Suppressor macrophage treated with lipopolysaccharide for 4 hours (primary cell): ENCODE measurements at places on chromosomes 2 and 18.

DNA sequence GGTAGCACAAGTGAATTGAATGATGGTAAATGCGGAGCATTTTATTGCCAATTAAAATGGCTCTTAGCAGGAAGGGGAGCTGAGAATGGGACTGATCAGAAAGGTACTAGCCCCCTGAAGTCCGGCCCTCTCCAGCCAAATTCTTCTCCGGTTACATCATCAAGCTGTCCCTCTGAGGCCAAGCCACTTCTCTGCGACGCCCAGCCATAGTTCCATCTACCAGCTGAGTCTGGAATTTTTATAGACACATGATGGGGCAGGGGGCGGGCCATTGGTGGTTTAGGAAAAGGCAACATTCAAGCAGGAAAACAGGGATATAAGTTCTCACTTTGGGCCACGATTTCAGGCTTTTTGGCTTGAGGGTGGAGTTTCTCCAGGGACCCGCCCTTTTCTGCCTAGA is 22.7 kb downstream of the RPRM start:
- DNase-seq = no peak

DNA sequence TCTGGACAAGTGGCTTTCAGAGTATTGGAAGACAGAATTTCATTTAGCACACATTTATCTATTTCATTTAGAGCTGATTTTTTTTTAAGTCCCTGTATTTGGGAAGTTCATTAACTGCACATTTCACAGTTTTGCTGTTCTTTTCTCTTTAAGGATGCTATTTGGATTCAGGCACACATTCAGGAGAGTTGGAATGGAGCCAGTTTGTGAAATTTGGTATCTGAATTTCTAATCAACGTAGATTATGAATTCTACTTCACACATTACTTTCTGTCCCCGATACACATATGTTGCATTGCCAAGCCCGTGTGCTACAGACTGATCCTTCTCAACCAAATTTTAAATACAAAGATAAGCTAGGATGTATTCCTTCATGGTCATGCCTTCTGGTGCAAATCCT is 503.9 kb downstream of the IRS1 start:
- DNase-seq = no peak

- DNase-seq = no peak
These were observed 44.5 kb downstream of the SH3RF3 start for GRCh38 chr2:109173311-109174171.

- DNase-seq = no peak
These were observed 229.9 kb upstream of the HDAC4 start for GRCh38 chr2:239630618-239631286.

DNA sequence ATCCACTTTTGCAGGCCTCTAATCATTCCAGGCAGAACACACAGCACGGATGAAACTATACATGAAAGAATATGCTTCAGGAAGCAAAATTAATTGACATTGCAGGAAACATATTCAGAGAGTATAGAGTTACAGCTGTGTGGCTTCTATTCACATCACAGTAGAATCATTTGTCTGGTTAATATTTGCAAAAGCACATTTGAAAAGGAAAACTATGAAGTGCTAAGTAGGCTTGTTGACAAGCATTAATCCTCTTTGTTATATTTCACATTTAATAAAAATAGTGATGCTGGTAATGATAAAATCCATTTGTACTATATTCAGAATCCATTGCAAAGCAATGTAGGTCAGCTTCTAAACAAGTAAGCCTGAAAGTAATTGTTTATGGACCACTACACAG is 32.2 kb upstream of the PIK3C3 start:
- no peak for DNase-seq

DNA sequence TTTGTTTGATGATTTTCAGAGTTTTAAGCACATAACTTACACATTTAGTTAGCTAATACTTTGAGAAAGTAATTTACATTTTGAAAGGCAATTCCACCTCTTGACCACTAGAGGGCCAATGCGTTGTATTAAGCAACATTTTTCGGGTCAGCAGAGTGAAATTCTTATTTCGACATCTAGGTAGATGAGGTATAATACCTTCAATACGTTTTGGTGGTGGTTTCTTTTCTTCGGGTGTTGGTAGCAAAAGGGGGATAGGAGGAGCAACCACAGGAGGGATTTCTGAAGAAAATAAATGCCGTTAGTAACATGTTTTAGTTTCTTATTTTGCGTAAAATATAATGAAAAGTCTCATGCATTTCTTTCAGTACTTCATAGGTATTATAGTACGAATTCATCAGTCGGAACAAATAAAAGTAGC is 106.3 kb downstream of the TTN start:
- DNase-seq = peak; percentile 58

GRCh38 chr2:145845207-145845894 is 1325.4 kb upstream of the ZEB2 start:
- DNase-seq = peak; percentile 29

- DNase-seq = peak; percentile 99
These were observed 89.6 kb downstream of the FAM161A start for GRCh38 chr2:61764035-61764800.

DNA sequence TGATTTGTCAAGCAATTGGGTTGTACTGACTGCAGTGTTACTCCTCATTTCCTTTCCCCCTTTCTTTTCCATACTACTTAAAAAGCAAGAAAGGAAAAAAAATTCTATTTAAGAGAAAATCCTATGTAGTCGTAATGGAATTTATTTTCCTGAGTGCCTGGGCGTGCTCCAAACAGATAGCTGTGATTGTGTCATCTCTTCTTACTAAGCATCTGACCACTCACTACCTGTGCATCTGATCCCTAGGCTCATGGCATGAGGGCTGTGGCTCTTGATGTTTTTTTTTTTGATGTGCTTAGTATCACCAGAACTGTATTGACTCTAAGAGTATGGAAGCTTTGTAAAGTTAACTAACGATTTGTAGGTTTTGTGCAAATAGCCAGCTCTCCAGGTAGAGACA is 19.0 kb downstream of the CRIM1 start:
- no peak for DNase-seq

DNA sequence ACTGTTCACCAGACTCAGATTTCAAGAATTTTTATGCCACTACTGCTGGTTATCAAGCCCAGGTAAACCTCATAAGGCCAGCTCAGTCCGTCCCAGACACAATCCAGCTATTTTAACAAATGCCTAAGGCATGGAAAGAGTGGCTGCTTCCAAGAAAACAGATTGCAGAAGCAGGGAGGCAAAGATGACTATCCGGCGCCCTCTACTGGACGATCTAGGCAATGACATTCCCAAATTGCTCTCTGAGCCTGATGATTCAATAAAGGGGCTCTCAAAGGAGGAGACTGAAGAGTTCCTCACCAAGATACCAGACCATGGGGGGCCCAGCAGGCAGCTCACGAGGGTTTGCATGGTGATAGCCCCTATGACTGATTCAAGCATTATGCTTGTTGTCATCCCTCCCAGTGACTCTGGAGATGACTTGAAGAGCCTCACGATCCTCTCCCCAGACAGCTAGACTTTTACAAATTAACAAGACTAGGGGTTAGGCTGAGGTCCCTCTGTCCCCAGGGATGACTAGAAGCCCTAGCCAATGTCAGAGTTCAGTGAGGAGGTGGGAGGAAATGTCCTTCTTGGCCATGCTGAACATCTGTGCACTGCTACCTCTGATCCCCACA is 25.0 kb downstream of the SERPINB8 start:
- DNase-seq = peak; percentile 54

DNA sequence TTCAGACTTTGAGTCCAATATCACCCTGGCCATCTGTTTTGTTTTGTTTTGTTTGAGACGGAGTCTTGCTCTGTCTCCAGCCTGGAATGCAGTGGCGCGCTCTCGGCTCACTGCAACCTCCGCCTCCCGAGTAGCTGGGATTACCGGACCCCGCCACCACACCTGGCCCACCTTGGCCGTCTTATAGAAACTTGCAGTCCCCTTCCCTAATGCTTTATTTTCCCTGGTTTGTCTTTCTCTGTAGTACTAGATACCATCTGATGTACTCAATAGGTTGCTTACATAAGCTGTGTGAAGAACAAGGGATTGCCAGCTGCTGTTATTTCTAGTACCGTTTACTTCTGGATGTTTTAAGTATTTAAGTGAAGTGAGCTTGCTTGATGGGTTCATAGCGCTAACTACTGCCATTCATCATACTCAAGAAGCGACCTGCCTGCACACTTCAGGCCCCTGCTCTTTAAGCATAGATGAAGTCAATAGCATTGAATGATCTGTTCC is 1.2 kb downstream of the RPL31 start:
- DNase-seq = no peak

DNA sequence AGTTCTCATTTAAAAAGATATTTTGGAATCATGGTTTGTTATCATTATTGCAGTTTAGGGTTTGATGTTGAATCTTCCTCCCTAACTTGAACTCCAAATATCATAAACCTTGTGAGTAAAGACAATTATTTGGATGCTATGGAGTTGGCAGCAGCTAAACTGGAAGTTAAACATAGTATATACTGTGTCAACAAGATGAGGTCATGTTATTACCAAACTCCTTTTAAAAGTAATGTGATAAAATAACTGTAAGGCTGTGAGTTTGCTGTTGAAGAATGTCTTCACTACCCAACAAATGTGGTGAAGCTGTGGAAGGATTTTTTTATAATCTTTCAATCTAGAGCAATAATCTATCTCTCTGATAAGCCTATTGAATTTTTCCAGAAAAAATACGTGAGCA is 16.0 kb downstream of the DNAH6 start:
- no peak for DNase-seq

DNA sequence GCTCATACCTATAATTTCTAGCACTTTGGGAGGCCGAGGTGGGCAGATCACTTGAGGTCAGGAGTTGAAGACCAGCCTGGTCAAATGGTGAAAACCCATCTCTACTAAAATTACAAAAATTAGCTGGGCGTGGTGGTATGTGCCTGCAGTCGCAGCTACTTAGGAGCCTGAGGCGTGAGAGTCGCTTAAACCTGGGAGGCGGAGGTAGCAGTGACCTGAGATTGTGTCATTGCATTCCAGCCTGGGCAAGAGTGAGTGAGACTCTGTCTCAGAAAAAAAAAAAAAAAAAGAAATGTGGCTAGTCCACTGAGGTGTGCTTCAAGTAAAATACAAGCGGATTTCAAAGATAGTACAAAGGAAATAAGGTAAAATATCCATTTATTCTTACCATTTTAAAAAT is 46.2 kb downstream of the RBKS start:
- no peak for DNase-seq

DNA sequence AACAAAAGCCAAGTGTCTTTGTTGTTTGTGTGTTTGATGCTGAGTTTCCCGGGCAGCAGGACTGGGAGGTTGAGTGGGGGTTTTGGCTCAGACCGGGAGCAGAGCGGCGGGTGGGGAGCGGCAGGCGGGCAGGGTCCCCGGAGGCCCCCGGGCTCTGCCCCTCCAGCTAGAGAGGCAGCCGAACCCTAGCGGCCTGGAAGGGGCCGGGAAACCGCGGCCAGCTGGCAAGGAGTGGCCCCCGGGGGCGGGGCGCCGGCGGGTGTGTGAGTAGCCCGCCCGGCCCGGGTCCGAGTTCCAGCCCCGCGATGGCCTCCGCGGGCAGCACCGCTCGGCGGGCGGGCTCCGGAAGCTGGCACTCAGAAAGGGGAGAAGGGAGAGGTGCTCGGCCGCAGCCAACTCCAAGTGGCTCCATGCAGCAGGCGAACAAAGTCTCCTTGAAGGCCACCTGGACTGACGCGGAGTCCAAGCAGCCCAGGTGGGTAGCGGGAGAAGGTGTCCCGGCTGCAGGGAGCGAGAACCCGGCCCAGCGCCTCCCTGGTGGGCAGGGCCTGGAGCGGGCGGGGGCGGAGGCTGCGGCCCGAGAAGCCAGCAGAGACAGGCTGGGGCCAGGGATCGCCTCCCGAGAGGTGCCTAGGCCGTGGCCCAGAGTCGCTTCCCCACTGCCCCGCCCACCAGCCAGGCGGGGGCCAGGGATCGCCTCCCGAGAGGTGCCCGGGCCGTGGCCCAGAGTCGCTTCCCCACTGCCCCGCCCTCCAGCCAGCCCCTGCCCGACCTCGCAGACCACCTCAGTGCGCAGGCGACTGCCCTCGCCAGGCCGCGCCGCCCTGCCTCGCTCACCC is at the start of gene ANKRD53:
ANKRD53 (plus strand) TSS at position 290 of the 839 bp plus-strand sequence; CDS start at position 306, 16 bp downstream.
- peak; percentile 28 for DNase-seq

DNA sequence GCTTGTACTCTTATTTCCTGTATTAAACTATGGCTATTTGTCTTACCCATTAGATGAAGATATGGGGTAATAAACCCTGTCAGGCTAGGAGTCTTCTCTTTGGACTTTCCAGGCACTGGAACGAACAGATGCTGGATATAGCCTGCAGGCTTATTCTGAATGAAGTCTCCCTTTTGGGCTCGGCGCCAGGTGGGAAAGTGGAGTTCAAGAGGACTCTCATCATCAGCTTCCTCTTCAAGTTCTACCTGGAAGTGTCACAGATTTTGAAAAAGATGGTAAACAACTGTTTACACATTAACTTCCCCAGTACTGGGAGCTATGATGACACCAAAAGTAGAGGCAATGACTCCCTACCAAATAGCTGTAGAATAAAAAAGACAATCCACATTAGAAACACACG is 27.9 kb downstream of the AOX1 start:
- no peak for DNase-seq

GRCh38 chr18:34494359-34494696 is 215.8 kb upstream of the DTNA start:
- DNase-seq = peak; percentile 1

DNA sequence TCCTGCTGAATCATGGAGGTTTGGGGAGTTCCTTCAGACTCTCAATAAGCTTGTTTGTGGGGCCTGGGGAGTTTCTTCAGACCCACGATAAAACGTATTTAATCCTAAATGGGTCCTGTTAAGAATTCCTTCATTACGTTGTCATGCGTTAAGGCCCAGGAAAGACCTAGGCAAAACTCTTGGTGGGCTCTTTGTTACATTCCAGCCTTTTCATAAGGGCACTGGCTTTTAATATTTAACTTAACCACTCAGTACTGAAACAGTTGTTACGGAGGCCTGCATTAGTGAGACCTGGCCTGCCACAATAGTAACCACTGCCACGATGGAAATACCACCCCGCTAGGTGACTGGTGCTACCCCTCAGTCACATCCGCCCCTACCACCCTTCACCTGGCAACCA is 17.5 kb upstream of the BIN1 start:
- no peak for DNase-seq

- peak; percentile 40 for DNase-seq
These were observed 28.7 kb downstream of the SMAD2 start for GRCh38 chr18:47901624-47902362.

GRCh38 chr18:22684268-22684667 is 248.9 kb upstream of the RBBP8 start:
- DNase-seq = no peak

- no peak for DNase-seq
These were observed 77.9 kb downstream of the TSN start for GRCh38 chr2:121833358-121833723.

- DNase-seq = no peak
These were observed 16.3 kb downstream of the THOC1 start for GRCh38 chr18:251572-251971.

- DNase-seq = no peak
These were observed 1495.8 kb upstream of the TMEFF2 start for GRCh38 chr2:193690572-193690971.

GRCh38 chr2:168594778-168595177 is 138.7 kb downstream of the CERS6 start:
- no peak for DNase-seq

DNA sequence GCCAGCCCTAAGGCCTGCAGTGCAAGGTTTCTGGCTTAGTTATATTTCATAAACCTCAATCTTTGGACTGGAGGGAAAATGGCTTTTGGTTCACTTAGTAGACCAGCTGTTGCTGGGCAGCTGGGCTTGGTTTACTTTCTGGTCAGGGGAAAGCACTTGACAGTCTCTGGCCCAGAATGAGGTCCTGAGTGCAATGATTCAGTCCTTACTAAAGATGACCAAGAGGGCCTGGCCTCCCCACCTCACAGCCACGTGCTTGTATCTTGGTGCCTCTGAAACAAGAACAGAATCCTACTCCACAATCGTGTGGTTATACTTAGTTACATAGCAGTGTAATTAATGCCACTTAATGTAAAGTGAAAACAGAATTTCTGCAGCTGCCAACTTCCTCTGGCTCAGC is 325.5 kb upstream of the MEIS1 start:
- no peak for DNase-seq
